ENCODE measurements at places on chromosomes 4 and X.

GRCh38 chrX:17848545-17849265 lies 12.4 kb downstream of the RAI2 start:
- DNase-seq, result no peak

DNA sequence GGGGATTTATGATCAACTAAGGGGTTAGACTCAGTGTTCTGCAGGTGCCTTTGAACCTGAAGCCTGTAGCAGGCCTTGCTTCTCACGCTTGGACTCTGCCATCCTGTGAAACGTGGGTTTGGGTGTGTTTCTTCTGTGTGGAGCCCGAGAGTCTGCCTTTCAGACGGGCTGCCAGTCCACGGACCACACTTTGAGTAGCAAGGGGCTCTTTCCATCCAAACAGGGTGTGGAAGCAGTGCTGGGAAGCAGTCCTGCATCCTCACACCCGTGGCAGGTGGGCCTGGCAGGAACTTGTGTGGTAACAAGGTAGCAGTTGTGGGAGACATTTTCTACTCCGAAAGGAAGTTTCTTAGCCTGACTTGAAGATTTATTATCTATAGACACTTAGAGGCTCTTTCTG lies 22.7 kb downstream of the RGS12 start:
- no peak for DNase-seq

DNA sequence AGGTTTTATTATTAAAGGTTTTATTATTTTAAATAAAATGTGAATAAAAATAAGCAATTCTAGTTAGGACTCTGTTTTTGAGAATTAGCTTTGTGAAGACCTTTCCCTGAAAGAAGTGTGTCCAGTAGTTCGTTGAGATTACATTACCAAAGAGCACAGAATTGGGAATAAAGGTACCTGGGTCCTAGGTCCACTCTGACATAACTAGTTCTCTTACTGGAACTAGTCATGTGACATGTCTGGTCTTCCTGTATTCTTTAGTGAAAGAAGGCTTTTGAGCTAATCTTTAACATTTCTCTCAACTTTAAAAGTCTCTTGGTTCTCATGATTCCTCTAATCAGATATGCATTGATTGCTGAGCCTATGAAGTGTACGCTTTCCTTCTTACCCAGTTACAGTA lies 292.0 kb upstream of the SMIM31 start:
- DNase-seq, result no peak

- no peak for DNase-seq
Observed at GRCh38 chr4:183175631-183176232, 76.7 kb downstream of the WWC2 start.

GRCh38 chr4:161653697-161654096 lies 510.1 kb downstream of the FSTL5 start:
- no peak for DNase-seq

Measured in AML-193 (cell line).